NCI-H524 (cell line): ENCODE measurements at places on chromosomes 3 and 15.

- no peak for DNase-seq
These were observed 221.1 kb upstream of the CFAP20DC start for GRCh38 chr3:59270921-59271320.

GRCh38 chr15:58410353-58410752 lies 21.4 kb upstream of the LIPC start:
- no peak for DNase-seq

DNA sequence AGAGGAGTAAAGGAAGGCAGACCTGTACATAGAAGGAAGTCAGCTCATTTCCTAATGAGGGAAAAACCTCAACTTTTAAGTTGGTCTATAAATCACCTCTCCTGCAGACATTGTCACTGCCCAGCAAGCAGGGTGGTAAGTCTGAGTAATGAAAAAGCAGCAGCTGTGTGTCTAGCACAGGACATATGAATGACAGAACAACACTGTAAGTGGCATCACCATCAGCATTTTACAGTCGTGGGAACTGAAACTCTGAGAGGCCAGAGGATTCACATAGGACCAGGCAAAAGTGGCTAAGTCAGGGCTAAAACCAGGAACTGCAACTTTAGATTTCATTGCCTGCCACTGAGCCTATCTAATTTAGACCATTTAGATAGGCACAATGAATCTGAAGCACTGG lies 235.6 kb downstream of the CLSTN2 start:
- peak; percentile 20 for DNase-seq

GRCh38 chr15:41331833-41332193 lies 578 bp downstream of the OIP5 start:
- DNase-seq: no peak

- DNase-seq: no peak
These were observed 1.5 kb upstream of the NMNAT3 start for GRCh38 chr3:139679220-139679775.

GRCh38 chr15:99980752-99981151 lies 247.5 kb upstream of the LYSMD4 start:
- peak; percentile 71 for DNase-seq

- DNase-seq: no peak
These were observed 14.2 kb upstream of the COLQ start for GRCh38 chr3:15535732-15536131.

GRCh38 chr3:116432795-116433194 lies 12.5 kb downstream of the LSAMP start:
- no peak for DNase-seq

GRCh38 chr15:49428409-49429095 lies 5.5 kb downstream of the FGF7 start:
- DNase-seq: no peak

- DNase-seq: no peak
These were observed 8.1 kb upstream of the DNASE1L3 start for GRCh38 chr3:58218904-58219303.

DNA sequence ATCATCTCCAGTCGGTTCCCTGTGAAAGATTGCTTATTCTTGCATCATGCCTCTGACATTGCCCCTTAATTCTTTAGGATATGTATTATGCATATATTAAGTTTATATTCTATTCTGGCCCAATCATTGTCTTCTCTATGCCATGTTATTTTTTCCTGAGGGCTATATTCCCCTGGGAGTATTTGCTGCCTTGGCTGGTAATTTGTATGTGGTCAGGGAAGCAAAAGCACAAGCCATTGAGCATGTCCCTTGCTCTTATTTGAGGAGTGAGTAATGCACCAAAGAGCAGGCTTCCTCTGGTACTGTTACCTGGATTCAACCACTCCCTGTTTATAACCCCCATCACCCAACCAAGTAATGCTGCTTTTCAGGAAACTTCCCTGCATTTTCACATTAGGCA lies 36.3 kb downstream of the STAC start:
- DNase-seq: no peak

DNA sequence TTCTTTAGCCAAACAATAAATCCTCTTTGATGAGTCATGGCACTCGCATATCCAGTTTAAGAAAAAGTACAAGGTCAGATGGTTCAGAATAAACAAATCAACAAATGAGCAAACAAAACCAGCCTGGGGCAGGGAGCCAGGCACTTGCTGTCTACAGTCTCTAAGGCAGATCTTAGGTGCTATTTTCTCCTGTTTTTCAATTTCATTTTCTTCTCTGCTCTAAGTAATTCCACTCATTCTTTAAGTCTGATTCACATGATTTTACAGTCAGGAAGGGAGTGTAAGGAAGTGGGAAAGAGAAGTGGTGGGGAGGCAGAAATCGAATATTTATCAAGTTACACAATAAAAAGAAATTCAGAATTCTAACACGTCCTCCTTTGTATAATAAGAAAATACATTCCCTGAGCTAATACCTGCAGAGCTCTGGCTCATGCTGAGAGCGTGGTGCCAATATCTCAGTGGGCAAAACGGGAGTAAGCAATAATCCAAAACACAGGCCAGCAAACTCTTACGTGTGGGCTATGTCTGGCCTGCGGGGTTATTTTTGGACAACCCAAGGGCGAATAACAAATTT lies 298.6 kb downstream of the ADAMTS17 start:
- no peak for DNase-seq

GRCh38 chr3:160400030-160400701 lies 716 bp downstream of the SMC4 start:
- DNase-seq: peak; percentile 63

GRCh38 chr3:38334142-38335055 lies 12.2 kb upstream of the XYLB start:
- no peak for DNase-seq

DNA sequence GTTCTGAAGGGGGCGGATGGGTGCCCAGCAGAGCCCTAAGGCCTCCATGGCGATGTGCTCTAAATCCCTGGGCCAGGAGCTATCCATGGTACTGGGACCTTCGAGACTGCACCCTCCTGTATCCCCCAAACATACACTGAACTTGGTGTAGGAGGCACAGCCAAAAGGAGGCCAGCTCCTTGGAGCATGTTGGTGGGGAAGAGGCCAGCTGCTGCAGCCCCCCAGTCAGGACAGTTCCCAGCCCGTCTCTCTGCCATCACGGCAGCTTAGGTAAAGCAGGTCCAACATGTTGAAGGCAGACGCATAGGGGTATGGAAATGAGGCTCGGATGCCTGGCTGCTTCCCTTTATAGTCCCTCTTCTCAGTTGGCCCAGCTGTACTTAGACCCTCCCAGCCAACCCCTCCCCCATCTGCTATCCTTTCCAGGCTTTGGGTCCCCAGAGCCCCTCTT lies 1.8 kb downstream of the CAMKV start:
- DNase-seq: peak; percentile 75

GRCh38 chr3:152047465-152047864 lies 174.0 kb downstream of the SUCNR1 start:
- no peak for DNase-seq

- DNase-seq: peak; percentile 96
These were observed 200.3 kb upstream of the PFN2 start for GRCh38 chr3:150170852-150171520.

DNA sequence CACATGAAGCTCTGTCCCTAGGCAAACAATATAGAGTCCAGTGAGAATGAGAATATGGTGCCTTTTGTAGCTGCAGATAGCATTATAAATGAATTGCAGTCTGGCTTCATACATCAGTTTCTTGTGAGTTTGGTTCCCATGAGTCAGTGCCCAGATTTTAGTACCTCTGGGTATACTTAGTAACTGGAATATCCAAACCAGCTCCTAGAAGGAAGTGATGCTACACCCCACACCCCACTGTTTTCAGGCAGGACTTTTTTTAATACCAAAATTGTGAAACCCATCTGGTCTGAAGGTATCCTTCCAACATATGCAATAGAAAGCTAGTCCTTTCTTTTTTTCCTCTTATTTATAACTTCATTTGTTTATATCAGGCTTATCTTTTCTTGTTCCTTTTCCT lies 42.1 kb upstream of the FOXP1 start:
- DNase-seq: no peak

DNA sequence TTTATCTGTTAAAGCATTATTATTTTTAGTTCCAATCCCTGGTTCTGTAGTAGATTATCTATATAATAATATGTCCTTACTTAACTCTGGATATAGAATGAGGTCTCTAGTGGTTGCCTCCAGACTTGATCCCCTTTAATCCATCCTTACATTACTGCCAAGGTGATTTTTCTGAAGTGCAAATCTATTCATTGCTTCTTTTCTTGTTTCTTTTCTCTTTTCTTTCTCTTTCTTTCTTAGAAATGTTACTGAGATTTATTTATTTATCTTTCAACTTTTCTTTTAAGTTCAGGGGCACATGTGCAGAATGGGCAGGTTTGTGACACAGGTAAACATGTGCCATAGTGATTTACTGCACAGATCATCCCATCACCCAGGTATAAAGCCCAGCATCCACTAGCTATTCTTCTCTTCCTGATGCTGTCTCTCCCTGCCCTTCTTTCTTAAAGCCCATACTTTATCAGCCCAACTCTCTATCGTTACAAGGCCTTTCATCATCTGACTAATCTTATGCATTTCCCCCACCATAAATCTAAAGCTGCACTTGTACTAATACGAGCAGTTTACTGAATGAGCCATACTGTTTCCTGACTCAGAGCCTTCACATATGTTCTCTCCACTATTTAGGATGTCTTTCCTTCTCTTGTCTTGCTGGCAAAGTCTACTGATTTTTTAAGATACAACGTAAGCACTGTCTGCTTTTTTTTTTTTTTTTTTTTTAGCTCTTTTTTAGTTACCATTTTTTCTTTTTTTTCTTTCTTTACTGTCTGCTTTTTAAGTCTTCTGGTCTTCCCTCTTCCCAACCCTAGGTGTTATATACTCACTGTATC lies 4.6 kb downstream of the GLCE start:
- DNase-seq: no peak

DNA sequence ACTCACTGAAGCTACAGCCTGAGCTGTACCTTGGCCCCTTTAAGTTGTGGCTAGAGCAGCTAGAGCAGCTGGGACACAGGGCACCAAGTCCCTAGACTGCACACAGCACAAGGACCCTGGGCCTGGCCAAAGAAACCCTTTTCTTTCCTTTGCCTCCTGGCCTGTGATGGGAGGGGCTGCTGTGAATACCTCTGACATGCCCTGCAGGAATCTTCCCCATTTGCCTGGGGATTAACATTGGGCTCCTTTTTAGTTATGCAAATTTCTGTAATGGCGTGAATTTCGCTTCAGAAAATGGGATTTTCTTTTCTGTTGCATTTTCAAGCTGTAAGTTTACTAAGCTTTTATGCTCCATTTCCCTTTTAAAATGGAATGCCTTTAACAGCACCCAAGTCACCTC lies 611.2 kb upstream of the ARPP21 start:
- no peak for DNase-seq

DNA sequence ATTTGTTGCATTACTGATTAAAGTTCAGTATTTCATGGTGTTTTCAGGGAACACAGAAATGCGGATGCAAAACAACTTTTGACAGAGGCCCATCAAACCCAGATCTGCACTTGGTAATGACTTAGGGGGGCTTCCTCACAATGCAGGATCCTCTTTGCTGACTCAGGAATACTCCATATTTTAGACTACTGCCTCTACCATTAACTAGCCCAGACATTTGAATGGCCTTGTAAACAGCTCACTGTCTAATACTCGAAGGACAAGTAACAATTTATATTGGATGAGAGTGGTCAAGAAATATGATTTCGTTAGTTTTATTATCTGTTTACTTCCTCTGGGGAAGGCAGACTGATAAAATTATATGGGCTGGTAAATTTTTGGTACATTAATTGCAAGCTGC lies 9.0 kb upstream of the KIF23 start:
- no peak for DNase-seq

DNA sequence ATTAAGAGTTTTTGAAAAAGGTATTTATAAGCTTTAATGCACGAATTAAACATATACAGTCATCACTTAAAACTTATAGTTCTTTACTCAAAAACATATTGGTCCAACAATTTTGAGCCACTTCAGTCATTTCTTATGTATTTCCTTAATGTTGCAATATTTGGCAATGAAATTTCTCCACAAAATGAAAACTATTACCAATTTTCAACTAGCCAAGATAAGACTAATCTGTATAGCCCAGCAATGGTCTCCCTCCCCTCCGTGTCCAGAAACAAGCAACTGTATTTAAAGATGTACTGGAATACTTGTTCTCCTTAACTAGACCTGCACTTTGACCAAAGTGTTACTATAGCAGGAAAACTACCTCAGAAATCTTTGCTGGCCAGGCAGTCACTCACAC lies 9.2 kb downstream of the ARF4 start:
- DNase-seq: no peak

DNA sequence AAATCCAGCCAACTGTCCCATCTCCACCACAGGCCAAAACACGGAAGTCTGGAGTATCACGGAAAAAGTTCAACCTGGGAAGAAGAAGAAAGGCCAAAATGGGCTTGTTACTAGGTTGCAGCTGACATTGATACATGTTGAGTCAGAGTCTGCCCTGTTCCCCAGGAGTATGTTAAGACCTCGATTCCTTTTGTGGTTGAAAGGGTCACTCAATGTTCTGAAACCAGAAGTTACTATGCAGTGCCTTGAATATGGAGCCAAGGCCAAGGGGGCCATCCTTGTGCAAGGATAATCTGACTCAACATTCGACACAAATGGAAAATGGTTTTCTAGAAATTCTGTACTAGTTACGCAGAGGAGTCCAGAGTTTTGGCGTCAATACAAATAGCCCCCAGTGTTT lies 104.2 kb downstream of the DGKG start:
- DNase-seq: no peak

- no peak for DNase-seq
These were observed 20.2 kb upstream of the SCN5A start for GRCh38 chr3:38669668-38670067.

DNA sequence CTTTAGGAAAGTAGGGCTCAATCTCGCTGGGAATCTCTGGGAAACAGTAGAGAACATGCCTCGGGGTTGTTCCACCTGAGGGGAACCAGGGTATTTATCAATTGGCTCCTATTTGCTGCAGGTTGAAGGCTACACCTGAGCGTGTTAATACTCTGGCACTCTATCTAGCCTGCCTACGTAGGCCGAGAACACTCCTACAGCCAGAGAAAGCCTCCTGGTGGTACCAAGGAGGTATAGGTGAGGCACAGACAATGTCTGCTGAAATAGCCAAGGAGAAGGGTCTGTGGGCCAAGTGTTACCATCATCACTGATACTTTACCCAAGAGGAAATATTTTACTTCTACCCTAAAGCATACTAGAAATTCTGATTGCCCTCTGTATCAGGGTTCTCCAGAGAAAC lies 341.0 kb upstream of the UBE2E2 start:
- DNase-seq: no peak

DNA sequence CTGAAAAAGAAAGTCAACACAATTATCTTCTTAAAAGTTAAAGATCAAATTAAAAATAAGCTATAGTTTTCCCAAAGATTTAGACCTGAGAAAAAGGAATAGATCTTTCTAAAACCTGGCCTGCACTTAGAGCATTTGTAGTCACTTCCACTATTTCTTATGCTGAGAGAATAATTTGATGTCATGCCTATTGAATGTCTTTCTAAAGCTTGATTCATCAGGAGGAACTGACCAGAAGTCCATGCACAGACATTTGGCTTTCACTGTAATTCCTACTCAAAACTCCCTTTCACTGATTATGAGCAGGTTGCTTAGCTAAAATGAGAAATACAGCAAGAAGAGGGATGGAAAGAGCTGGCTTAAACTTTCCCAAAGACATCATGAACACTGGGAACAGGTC lies 4.3 kb downstream of the GREM1 start:
- no peak for DNase-seq
